Activated CD4-positive, alpha-beta memory T cell treated with anti-CD3 and anti-CD28 coated beads for 36 hours (primary cell): ENCODE measurements at places on chromosomes 5 and 9. TPM values are rescaled to one million over a fixed set of nuclear protein-coding genes. Genes with fewer than 3 reads are reported as not detected.

- DNase-seq = no peak
- H3K27me3 ChIP-seq = peaks cover 11% of the 10 kb centered on the region
- no peak overlapping the region for H3K27ac ChIP-seq
- H3K36me3 ChIP-seq = no peaks in the 10 kb centered on the region
Observed at GRCh38 chr5:170471551-170472178, 32.2 kb upstream of the KCNIP1 start.

GRCh38 chr5:112142769-112143270 lies 276.3 kb downstream of the EPB41L4A start:
- no peak for DNase-seq
- no peaks in the 10 kb centered on the region for H3K4me1 ChIP-seq
- H3K36me3 ChIP-seq = no peaks in the 10 kb centered on the region
- no peak overlapping the region for H3K27ac ChIP-seq

The LVRN gene
- total RNA-seq = not detected

The SNAPC4 gene
- total RNA-seq = 13.9 TPM

GRCh38 chr5:180649297-180650039 lies at the start of gene FLT4:
Gene FLT4, minus strand, starts transcription at chr5:180649600. Its CDS starts 55 bp downstream, at chr5:180649545.
- peaks cover 36% of the 10 kb centered on the region for H3K27me3 ChIP-seq
- H3K4me3 ChIP-seq = peak within 1 kb of the TSS; percentile 69
- H3K4me1 ChIP-seq = peaks cover 11% of the 10 kb centered on the region
- H3K36me3 ChIP-seq = no peaks in the 10 kb centered on the region
- DNase-seq = no peak

GRCh38 chr5:150672237-150672883 lies 11.3 kb downstream of the MYOZ3 start:
- peaks cover 18% of the 10 kb centered on the region for H3K27me3 ChIP-seq
- H3K4me1 ChIP-seq = no peaks in the 10 kb centered on the region
- peak overlapping the region; percentile 68 for H3K4me3 ChIP-seq
- H3K27ac ChIP-seq = no peak overlapping the region
- no peaks in the 10 kb centered on the region for H3K36me3 ChIP-seq

GRCh38 chr5:57495285-57496086 lies 12.9 kb upstream of the ACTBL2 start:
- peaks cover 38% of the 10 kb centered on the region for H3K4me1 ChIP-seq
- no peaks in the 10 kb centered on the region for H3K36me3 ChIP-seq
- no peak overlapping the region for H3K27ac ChIP-seq
- H3K4me3 ChIP-seq = no peak overlapping the region

GRCh38 chr5:122404018-122404417 lies 92.0 kb downstream of the SNCAIP start:
- no peaks in the 10 kb centered on the region for H3K36me3 ChIP-seq
- H3K4me1 ChIP-seq = no peaks in the 10 kb centered on the region
- no peak overlapping the region for H3K27ac ChIP-seq
- no peak for DNase-seq

DNA sequence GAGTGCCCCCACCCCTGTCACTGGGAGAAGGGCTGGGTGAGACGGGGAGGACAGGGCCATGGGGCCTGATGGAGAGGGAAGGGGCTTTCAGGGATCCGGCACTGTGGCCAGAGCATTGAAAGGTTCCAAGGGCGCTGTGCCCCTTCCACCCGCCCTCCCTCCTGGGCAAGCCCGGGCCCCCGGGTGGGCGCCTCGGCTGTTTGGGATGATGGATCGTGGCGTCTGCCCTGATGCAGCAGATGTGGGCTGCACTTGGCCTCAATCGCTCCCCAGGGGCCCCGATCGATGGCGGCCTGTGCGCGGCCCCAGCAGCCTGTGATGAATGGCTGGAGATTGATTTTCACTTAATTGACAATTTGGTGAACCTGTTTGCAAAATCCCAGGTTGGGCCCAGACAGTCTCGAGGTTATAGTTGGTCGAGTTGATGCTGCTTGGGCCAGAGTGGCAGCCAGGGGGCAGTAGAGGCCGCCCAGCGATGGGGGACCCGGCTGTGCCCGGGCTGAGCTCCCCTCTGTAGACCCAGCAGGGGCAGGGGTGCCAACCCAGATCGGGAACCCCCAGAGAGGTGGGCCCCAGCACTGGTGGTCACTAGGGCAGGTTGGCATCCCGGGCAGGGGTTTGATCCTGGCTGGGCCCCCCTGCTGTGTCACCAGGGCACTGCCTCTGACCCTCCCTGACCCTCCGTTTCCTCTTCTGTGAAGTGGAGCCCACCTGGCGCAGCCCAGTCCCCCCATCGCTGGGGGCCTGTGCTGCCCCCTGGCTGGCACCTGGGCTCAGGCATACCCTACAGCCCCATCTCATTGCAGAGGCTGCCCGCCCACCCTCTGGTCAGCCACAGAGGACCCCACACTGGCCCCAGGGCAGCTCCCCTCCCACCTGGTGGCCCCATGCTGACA lies 34.7 kb downstream of the LHX3 start:
- H3K4me1 ChIP-seq = no peaks in the 10 kb centered on the region
- H3K27ac ChIP-seq = no peak overlapping the region
- peak; percentile 71 for DNase-seq
- no peaks in the 10 kb centered on the region for H3K36me3 ChIP-seq
- no peak overlapping the region for H3K4me3 ChIP-seq

DNA sequence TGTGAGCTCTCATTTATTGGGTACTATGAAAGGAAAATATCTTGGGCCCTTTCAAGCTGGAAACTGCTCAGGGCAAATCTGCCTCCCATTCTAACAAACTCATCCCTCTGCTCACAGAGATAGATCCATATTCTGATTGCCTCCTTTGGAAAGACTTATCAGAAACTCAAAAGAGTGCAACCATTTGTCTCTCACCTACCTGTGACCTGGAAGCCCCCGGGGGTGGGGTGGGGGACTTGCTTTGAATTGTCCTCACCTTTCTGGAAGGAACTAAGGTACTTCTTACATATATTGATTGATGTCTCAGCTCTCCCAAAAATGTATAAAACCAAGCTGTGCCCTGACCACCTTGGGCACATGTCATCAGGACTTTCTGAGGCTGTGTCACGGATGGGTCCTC lies 125.3 kb downstream of the ATP10B start:
- no peak overlapping the region for H3K4me3 ChIP-seq
- no peaks in the 10 kb centered on the region for H3K36me3 ChIP-seq
- no peaks in the 10 kb centered on the region for H3K4me1 ChIP-seq
- H3K27me3 ChIP-seq = peaks cover 4% of the 10 kb centered on the region
